Central memory CD8-positive, alpha-beta T cell (primary cell): ENCODE measurements at places on chromosomes 7 and 10.

DNA sequence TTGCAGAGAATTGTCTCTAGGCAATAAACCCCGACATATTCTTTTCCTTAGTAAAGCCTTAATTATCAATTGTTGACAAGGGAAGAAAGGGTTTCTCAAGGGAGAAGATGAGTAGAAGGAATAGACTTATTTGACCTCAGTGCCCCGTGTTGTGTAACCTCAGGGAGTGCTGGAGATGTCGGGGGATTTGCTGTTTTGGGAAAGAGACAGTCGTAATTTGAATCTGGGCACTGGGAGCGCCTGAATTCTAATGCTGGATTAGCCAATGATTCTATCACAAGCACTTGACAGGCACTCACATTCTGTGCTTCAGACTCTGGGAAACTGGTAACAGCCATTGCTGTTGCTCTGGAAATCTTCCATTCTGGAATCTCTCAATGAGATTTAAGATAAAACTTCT is 13.8 kb upstream of the LMOD2 start:
- no peaks in the 10 kb centered on the region for H3K36me3 ChIP-seq
- H3K4me1 ChIP-seq: no peaks in the 10 kb centered on the region
- H3K4me3 ChIP-seq: no peak overlapping the region

GRCh38 chr10:32970910-32971309 is 12.9 kb upstream of the ITGB1 start:
- no peaks in the 10 kb centered on the region for H3K27me3 ChIP-seq
- peaks cover 12% of the 10 kb centered on the region for H3K4me1 ChIP-seq
- no peak for DNase-seq
- H3K27ac ChIP-seq: no peak overlapping the region
- no peak overlapping the region for H3K4me3 ChIP-seq

GRCh38 chr7:3955026-3955425 is 654.0 kb downstream of the SDK1 start:
- DNase-seq: no peak
- no peak overlapping the region for H3K4me3 ChIP-seq
- H3K27me3 ChIP-seq: peaks cover 48% of the 10 kb centered on the region
- H3K36me3 ChIP-seq: no peaks in the 10 kb centered on the region
- no peak overlapping the region for H3K27ac ChIP-seq
- no peaks in the 10 kb centered on the region for H3K4me1 ChIP-seq

- H3K27me3 ChIP-seq: no peaks in the 10 kb centered on the region
- H3K36me3 ChIP-seq: peaks cover 8% of the 10 kb centered on the region
- no peak overlapping the region for H3K27ac ChIP-seq
- DNase-seq: no peak
Measured at GRCh38 chr10:110074298-110074697, 66.5 kb downstream of the ADD3 start.

GRCh38 chr7:33671531-33672262 is 233.6 kb upstream of the BMPER start:
- H3K4me1 ChIP-seq: no peaks in the 10 kb centered on the region
- H3K27ac ChIP-seq: peak overlapping the region; percentile 56
- no peaks in the 10 kb centered on the region for H3K27me3 ChIP-seq
- no peak for DNase-seq
- H3K4me3 ChIP-seq: no peak overlapping the region

GRCh38 chr10:122348935-122349361 is 25.6 kb upstream of the PLEKHA1 start:
- H3K4me3 ChIP-seq: no peak overlapping the region
- no peaks in the 10 kb centered on the region for H3K36me3 ChIP-seq
- no peaks in the 10 kb centered on the region for H3K4me1 ChIP-seq
- DNase-seq: no peak
- H3K27me3 ChIP-seq: peaks cover 19% of the 10 kb centered on the region
- H3K27ac ChIP-seq: no peak overlapping the region

DNA sequence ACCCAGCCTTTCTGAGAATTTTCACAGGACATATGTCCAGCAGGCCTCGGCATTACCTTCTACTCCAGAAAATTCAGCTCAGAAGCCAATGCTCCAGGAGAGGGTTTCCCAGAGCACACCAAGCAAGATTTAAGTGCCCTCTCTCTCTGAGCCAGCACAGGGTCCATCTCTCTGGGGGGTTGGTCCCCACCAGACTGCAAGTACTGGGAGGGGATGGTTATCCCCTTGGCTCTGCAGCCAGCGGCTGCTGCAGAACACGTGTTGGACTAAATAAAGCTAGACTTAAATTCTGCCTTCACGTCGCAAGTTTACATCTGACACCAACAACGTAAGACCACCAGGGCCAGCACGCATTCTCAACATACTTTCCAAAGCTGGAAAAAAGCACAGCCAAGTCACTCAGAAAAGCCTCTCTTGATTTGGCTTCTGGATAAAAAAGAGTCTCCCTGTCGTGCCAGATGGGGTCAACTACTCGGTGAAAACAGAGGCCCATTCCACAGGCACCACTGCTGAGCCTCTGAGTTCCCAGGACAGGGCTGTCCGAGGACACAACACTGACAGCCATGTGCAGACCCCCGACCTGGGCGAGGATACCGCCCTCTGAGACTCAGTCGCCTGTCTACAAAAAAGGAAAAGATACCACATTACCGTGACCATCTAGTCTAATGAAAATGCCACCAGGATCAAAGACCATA is 77.3 kb downstream of the CTBP2 start:
- peaks cover 25% of the 10 kb centered on the region for H3K27me3 ChIP-seq
- H3K4me3 ChIP-seq: no peak overlapping the region
- DNase-seq: no peak
- no peaks in the 10 kb centered on the region for H3K4me1 ChIP-seq
- H3K27ac ChIP-seq: no peak overlapping the region
- H3K36me3 ChIP-seq: peaks cover 4% of the 10 kb centered on the region

GRCh38 chr10:62764011-62764410 is 40.5 kb upstream of the ADO start:
- H3K27me3 ChIP-seq: no peaks in the 10 kb centered on the region
- no peak overlapping the region for H3K27ac ChIP-seq
- H3K4me3 ChIP-seq: no peak overlapping the region
- H3K4me1 ChIP-seq: peaks cover 10% of the 10 kb centered on the region
- no peak for DNase-seq

GRCh38 chr7:30084212-30084611 is 50.6 kb upstream of the MTURN start:
- no peaks in the 10 kb centered on the region for H3K27me3 ChIP-seq
- H3K4me1 ChIP-seq: no peaks in the 10 kb centered on the region
- H3K4me3 ChIP-seq: no peak overlapping the region
- no peak for DNase-seq

DNA sequence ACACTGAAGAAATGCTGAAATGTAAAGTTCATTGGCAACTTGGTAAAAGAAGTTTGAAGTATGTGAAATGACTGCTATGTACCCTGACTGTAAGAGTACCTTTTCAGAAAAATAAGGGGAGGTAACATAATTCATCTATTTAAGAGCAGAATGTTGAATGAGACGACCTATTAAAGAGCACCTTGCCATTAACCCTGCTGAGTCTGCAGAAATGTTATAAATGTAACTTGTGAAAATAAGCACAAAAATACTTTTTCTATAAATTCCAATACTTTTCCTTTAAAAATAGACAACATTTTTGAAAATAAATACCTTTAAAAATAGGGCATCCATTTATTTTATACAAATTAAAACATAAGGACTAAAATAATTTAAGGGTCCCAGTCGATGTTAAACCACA is 7.7 kb downstream of the TM9SF3 start:
- H3K27ac ChIP-seq: no peak overlapping the region
- H3K4me3 ChIP-seq: no peak overlapping the region
- peaks cover 12% of the 10 kb centered on the region for H3K36me3 ChIP-seq
- DNase-seq: no peak
- H3K27me3 ChIP-seq: no peaks in the 10 kb centered on the region

DNA sequence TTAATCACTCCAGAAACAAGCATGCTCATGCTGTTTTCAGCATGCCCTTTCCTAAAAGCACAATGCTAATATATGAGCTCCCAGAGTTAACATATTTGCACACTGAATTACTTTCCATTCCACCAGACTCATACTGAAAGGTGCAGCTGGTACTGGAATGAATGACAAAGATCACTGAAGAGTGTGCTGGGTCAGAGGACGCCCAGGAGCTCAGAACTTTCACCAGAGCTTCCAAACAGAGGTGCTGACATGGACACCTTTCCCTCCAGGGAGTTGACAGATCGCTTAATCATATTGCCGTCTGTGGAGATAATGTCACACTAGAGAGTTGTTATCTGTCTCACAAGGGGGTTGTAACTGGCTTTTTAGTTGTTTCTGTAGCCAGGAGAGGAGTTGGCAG is 292.9 kb downstream of the LHFPL3 start:
- H3K27ac ChIP-seq: no peak overlapping the region
- peaks cover 1% of the 10 kb centered on the region for H3K36me3 ChIP-seq
- H3K4me1 ChIP-seq: no peaks in the 10 kb centered on the region

GRCh38 chr7:522071-522950 is 2.7 kb upstream of the PDGFA start:
- H3K4me3 ChIP-seq: peak overlapping the region; percentile 60
- H3K27ac ChIP-seq: no peak overlapping the region
- no peak for DNase-seq
- peaks cover 11% of the 10 kb centered on the region for H3K4me1 ChIP-seq
- peaks cover 20% of the 10 kb centered on the region for H3K27me3 ChIP-seq

DNA sequence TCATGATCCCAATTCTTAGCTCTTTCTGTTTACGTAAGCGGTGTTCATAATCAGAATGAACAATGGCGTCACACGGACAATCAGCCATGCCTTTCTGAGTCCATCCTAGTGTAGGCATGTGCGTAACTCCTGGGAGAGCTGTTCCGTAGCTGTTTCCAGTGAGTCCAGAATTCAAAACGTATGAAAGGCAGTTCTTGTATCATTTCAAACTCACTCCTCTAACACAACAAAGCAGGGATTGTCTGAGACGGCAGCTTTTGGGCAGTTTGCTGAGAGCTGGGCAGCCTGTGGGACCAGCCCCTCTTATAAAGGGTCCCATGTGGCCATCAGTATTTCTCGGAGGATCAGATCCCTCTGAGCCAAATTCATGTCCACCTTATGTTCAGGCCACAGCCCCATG is 43.4 kb downstream of the PSPH start:
- no peak for DNase-seq
- no peaks in the 10 kb centered on the region for H3K36me3 ChIP-seq
- H3K27ac ChIP-seq: no peak overlapping the region
- H3K4me1 ChIP-seq: no peaks in the 10 kb centered on the region
- no peaks in the 10 kb centered on the region for H3K27me3 ChIP-seq
- no peak overlapping the region for H3K4me3 ChIP-seq

DNA sequence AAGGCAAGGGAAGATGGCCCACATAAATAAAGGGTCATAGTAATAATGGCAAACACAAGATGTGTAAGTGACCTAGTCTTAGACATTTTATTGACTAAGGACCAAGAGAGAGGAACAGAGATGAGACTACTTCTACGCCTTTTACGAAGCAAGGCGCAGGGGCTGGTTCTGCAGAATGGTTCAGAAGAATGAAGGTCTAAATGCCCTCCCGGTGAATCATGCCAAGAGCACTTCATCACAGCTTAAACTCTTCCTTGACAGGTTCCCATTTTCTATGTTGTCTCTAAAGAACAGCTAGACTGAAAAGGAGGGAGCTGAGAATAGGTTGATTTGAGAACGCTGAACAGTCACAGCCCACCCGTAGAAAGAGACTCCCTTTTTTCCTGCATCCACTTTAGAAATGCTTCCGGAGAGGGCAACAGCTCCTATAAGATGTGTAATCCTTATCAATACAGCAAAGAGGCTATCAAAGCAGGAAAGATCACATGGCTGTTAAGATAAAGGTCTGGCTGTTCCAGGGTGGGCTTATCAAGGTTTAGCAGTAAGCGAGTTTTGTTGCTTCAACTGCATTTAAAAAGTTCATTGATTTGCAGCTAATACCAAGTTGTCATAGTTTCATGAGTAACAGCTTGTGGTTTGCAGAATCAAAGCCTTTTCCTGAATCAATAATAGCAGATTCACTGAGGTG is 93.4 kb upstream of the AUTS2 start:
- H3K4me3 ChIP-seq: no peak overlapping the region

DNA sequence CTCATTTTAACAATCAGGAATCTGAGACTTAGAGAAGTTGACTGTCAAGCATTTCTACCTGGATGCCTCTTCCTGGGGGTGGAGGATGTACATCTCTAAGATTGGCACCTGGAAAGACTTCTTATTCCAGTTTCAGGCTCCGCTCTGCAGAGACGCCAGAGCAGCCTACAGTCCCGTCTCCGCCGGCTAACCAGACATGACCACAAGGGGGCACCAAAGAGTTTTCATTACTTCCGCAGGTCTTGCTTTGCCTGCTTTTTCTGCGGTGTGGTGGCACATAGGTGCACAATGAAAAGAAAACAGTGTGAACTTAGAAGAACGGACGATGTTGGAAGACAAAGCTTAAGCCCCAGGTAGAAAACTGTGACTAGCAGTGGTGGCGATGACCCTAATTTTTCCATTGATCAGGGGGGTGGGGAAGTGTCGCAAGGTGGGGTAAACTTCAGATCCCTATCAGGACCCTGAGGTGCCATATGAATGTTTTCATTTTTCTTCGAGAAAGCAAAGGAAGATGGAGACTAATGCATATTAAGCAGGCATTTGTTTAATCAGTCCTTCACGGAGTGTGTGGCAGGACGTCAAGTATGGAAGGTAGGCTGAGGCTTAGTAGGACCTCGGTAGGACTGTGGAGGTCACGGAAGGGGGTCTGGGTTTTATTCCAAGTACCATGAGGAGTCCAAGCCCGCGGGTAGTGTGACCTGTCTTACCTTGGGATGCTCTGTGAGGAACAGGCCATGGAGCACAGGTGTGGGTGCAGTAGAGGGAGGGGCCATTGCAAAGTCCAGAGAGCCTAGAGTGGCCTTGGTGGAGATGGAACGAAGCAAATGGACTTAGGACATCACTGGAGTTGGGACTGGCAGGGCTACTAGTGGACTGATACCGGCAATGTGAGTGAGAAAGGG is 60.1 kb upstream of the SORCS3 start:
- no peak overlapping the region for H3K4me3 ChIP-seq
- no peak overlapping the region for H3K27ac ChIP-seq
- H3K36me3 ChIP-seq: peaks cover 4% of the 10 kb centered on the region
- H3K27me3 ChIP-seq: peaks cover 58% of the 10 kb centered on the region
- H3K4me1 ChIP-seq: peaks cover 14% of the 10 kb centered on the region
- DNase-seq: peak; percentile 46

DNA sequence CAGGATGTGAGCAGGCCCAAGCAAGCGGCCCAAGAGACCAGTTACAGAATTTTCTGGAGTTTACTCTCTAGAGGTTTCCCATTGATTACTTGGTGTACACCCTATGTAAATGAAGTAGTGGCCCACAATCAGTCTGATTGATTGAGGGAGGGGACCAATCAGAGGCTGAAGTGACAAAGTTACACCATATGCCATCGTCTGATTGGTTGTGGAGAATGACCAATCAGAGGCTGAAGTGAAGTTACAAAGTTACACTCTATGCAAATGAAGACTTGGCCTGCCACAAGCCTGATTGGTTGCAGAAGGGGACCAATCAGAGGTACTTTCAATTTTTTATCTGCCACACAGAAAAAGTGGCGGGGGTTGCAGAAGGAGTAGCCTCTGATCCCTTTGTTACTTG is 83.7 kb downstream of the KIF20B start:
- no peak for DNase-seq
- no peak overlapping the region for H3K4me3 ChIP-seq
- H3K27ac ChIP-seq: no peak overlapping the region
- peaks cover 16% of the 10 kb centered on the region for H3K27me3 ChIP-seq
- peaks cover 5% of the 10 kb centered on the region for H3K4me1 ChIP-seq
- H3K36me3 ChIP-seq: no peaks in the 10 kb centered on the region

- no peak overlapping the region for H3K27ac ChIP-seq
- no peak for DNase-seq
- H3K4me1 ChIP-seq: no peaks in the 10 kb centered on the region
- H3K27me3 ChIP-seq: no peaks in the 10 kb centered on the region
Measured at GRCh38 chr7:46881507-46882127, 700.3 kb downstream of the TNS3 start.
